ENCODE measurements at places on chromosomes 3 and 15. TPM values are rescaled to one million over a fixed set of nuclear protein-coding genes. Genes with fewer than 3 reads are reported as not detected.

Gene HHATL
- total RNA-seq, result not detected

Gene ZNF621
- total RNA-seq, result 7.9 TPM

Gene SNX22
- total RNA-seq, result 1.5 TPM

Gene MME
- not detected for total RNA-seq

Gene PPARG
- total RNA-seq, result 40.6 TPM

Gene DRD3
- not detected for total RNA-seq

Gene EAF2
- 2.8 TPM for total RNA-seq

Gene CHRNA5
- 27.3 TPM for total RNA-seq

Gene CMTM8
- total RNA-seq, result 9.9 TPM

Gene DUOXA2
- not detected for total RNA-seq

Gene RTP3
- total RNA-seq, result not detected

Gene RGMA
- total RNA-seq, result 0.39 TPM

Gene ADGRG7
- not detected for total RNA-seq

Gene GABRB3
- 78.3 TPM for total RNA-seq

Gene ALS2CL
- 6.7 TPM for total RNA-seq

Gene GP5
- not detected for total RNA-seq

Gene CD80
- not detected for total RNA-seq

Gene GHRL
- total RNA-seq, result not detected

Gene SOX14
- total RNA-seq, result not detected

Gene DCLK3
- total RNA-seq, result not detected

Gene MRPS11
- total RNA-seq, result 114 TPM

Gene CLDN11
- total RNA-seq, result not detected

Gene KBTBD13
- total RNA-seq, result 0.02 TPM

Gene MYLK
- 16.6 TPM for total RNA-seq

Gene AGTR1
- total RNA-seq, result 0.48 TPM

Gene IL17RD
- 1.1 TPM for total RNA-seq

Gene CPEB1
- 3.4 TPM for total RNA-seq

Gene TRIM42
- total RNA-seq, result not detected

Gene TNNC1
- total RNA-seq, result 1.4 TPM

Gene KCNH8
- not detected for total RNA-seq

Gene SYNPR
- not detected for total RNA-seq

Gene AADACL2
- not detected for total RNA-seq

Gene GLDN
- total RNA-seq, result not detected

Gene SNRPN
- total RNA-seq, result 103 TPM

Gene CCDC54
- total RNA-seq, result not detected

Gene TNFAIP8L3
- total RNA-seq, result 4.4 TPM

Gene GBE1
- total RNA-seq, result 28.4 TPM

Gene HEG1
- total RNA-seq, result 7.4 TPM

Gene P2RY12
- not detected for total RNA-seq

Gene KIF7
- 4.9 TPM for total RNA-seq

Gene PLSCR2
- total RNA-seq, result not detected

Gene HESX1
- 0.23 TPM for total RNA-seq

Gene MRAS
- total RNA-seq, result 11.0 TPM

Gene BNC1
- 0.49 TPM for total RNA-seq

Gene GMPPB
- total RNA-seq, result 15.0 TPM

Gene GOLGA8H
- total RNA-seq, result 2.7 TPM

Gene OR5H14
- not detected for total RNA-seq

Gene HIGD2B
- total RNA-seq, result not detected

Gene STX19
- not detected for total RNA-seq

Gene CFAP20DC
- total RNA-seq, result 1.7 TPM

Gene ZBTB47
- total RNA-seq, result 6.0 TPM

Gene PLA2G4E
- not detected for total RNA-seq

Gene VGLL4
- 32.9 TPM for total RNA-seq

Gene SAMD7
- total RNA-seq, result not detected

Gene ZNF592
- 23.0 TPM for total RNA-seq

Gene LRRC2
- not detected for total RNA-seq

Gene GOLGB1
- 19.3 TPM for total RNA-seq

Gene HEXA
- total RNA-seq, result 151 TPM

Gene ANKUB1
- total RNA-seq, result not detected

Gene MYZAP
- 0.51 TPM for total RNA-seq
